CD4-positive, alpha-beta T cell (primary cell): ENCODE measurements at places on chromosomes 16 and 17. TPM values are rescaled to one million over a fixed set of nuclear protein-coding genes. Genes with fewer than 3 reads are reported as not detected.

The ZFPM1 gene
- 22.8 TPM for total RNA-seq

DNA sequence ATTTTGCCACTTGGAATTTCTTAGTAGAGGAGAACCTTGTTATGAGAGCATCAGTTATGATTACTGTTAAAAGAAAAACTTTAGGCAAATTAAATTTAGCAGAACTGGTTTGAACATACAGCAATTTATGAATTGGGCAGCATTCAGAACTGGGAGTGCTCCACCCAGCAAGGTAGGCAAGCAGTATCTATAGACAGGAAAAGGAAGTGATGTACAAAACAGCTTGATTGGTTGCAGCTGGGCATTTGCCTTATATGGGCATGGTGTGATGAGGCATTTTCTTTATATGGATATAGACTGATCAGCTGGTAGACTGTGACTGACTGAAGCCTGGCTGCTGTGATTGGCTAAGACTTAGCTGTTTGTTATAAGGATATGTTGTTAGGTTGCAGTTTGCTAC, 17.6 kb upstream of the CYLD start:
- H3K27ac ChIP-seq: no peak overlapping the region
- no peak for DNase-seq
- peaks cover 22% of the 10 kb centered on the region for H3K36me3 ChIP-seq
- no peaks in the 10 kb centered on the region for H3K27me3 ChIP-seq
- H3K4me3 ChIP-seq: no peak overlapping the region

The CA5A gene
- total RNA-seq: not detected

GRCh38 chr17:2571523-2572303, 21.7 kb upstream of the PAFAH1B1 start:
- no peak overlapping the region for H3K27ac ChIP-seq
- H3K27me3 ChIP-seq: no peaks in the 10 kb centered on the region
- no peak for DNase-seq
- H3K4me3 ChIP-seq: no peak overlapping the region

The KRTAP9-2 gene
- not detected for total RNA-seq

DNA sequence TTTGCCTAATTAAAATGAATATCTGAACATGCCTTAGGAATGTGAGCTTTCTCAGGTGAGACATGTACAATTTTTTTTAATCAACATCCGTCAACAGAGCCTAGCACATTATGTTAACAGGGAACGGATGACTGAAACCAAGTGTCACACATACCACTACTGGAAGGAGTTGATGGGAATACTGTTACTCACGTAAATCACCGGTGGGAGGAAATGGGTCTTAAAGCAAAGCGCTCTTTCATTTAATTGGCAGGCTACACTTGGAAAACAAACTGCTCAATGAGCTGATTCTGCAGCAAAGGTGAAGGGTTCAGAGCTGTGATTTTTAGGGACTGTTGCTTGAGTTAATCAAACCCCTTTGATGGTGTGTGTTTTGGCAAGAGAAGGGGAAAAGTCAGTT, 4.8 kb downstream of the CPPED1 start:
- H3K4me3 ChIP-seq: no peak overlapping the region
- H3K4me1 ChIP-seq: peaks cover 12% of the 10 kb centered on the region
- no peak overlapping the region for H3K27ac ChIP-seq
- no peak for DNase-seq

DNA sequence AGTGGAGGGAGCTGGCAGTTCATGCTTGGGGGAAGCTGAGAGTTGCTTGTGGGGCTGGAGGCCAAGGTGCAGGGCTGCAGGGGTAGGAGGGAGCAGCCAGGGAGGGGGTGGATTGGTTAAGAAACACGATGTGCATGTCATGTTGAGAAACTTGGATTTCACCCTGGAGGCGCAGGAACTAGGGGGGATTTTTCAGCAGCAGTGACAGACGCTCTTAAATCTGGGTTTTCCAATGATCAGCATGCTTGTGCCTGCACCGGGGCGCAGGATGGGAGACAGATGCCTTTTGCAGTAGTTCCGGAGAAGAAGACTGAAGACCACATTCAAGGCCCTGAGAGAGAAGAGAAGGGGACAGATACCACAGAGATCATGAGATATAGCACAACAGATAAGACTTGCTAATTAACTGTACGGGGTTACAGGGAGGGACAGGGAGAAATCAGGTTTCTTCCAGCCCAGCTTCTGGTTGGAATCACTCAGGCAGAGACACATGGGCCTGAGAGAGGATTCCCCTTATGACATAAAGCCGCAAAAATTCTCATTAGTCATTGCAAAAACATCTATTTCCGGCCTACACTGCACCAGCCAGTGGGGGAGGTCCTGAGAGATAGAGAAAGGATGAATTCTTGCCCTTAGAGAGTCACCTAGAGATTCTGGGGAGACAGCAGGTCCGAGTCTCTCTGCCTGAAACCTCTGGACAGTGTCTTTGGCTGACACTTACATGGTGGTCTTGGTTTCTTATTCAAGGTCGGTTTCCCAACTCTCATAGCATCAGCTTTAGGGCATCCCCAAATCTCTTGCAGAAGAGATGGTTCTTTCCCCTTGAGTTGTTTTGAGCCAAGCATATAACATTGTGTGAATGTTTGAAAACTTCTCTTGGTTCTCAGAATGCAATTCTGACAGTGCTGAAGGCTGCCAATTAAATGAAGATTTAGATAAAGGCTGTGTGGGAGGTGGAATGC, 27.1 kb downstream of the CDH13 start:
- H3K4me1 ChIP-seq: peaks cover 77% of the 10 kb centered on the region

The IL21R gene
- 34.8 TPM for total RNA-seq

DNA sequence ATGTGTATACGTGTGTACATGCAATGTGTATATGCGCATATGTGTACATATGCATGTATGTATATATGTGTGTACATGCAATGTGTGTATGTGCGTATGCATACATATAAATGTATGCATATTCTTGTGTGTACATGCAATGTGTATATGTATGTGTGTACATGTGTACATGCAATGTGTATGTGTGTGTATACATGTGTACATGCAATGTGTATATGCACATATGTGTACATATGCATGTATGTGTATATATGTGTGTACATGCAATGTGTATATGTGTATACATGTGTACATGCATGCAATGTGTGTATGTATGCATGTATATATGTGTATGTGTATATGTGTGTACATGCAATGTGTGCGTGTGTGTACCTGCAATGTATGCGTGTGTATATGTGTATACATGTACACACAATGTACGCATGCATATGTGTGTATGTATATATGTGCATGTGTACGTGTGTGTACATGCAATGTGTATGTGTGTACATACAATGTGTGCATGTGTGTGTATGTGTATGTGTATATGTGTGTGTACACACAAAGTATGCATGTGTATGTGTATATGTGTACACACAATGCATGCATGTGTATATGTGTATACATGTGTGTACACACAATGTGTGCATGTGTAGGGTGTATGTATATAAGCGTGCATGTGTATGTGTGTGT, 167.7 kb downstream of the SHISA9 start:
- H3K27ac ChIP-seq: no peak overlapping the region
- H3K4me1 ChIP-seq: no peaks in the 10 kb centered on the region
- DNase-seq: no peak

- no peak overlapping the region for H3K4me3 ChIP-seq
- H3K27ac ChIP-seq: no peak overlapping the region
- H3K27me3 ChIP-seq: no peaks in the 10 kb centered on the region
Observed at GRCh38 chr17:13425390-13425789, 176.3 kb downstream of the HS3ST3A1 start.
